CD4-positive, alpha-beta T cell treated with Interleukin-4 for 4 hours (primary cell): ENCODE measurements at places on chromosomes 2 and 18.

- DNase-seq: no peak
Observed at GRCh38 chr2:175097297-175097696, 70.7 kb downstream of the ATF2 start.

DNA sequence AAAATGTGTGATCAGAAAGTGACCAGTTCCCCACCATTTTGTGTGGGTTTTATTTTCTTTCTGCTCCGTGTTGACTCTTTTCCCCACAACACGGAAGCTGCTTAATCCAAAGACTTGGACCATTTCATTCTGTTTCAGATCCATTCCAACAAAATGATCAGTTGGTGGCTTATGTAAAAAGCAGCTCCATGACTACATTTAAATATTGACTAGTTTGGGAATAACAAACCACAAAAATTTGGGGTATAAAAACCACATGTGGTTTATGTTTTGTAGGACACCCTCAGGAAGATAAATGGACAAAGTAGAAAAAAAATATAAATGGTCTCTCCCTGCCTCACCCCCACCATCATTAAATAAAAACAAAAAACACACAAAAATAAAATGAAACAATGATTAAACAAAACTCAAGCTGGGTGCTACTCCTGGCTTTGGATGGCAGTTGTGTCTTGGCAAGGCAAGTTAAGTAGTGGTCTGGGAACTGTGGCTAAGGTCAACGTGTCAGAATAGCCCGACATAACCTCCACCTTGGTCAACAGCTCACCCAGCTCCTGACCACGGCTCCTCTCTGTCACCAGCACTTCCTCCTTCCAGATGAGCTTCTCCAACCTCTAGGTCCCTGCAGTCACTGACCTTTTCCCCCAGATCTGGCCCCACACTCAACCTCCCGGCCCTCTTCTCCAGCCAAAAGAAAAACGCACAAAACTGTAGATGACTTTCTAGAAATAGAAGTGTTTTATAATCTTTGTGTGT, 12.8 kb upstream of the WIPF1 start:
- no peak for DNase-seq

- no peak for DNase-seq
Observed at GRCh38 chr2:36300697-36301096, 54.9 kb upstream of the CRIM1 start.

GRCh38 chr2:170924969-170925368, 4.1 kb upstream of the GORASP2 start:
- DNase-seq: no peak

- no peak for DNase-seq
Observed at GRCh38 chr2:231336236-231336635, 59.3 kb upstream of the B3GNT7 start.

DNA sequence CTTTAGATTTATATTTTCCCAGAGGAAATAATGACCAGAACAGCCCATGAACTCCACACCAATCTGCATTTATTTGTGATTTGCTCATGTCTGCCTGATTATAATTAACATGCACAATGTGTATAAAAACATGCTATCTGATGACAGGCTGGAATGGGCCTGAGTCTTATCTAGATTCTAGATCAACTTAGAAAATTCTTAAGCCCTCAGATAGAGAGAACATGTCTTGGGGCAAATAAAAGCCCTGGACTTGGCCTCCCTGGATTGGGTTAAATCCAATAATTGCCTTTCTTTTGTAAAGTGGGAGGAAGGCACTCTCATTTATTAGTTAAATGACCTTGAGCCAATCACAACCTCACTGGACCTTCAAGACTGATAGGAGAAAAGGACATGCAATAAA, 61.8 kb downstream of the EVA1A start:
- no peak for DNase-seq

DNA sequence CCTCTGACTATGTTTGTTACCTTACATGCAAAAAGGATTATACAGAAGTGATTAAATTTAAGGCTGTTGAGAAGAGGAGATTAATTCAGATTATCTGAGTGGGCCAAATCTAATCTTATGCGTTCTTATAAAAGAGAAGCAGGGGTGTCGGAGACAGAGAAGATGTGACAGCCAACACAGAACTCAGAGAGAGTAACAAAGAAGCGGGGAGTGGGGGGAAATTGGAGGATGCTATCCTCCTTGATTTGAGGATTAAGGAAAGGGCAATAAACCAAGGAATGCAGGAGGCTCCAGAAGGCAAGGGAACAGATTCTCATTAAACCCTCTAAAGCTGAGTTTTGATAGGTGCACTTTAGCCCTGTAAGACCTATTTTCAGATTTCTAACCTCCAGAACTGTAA, 291.3 kb upstream of the REG3G start:
- no peak for DNase-seq

- DNase-seq: peak; percentile 98
Observed at GRCh38 chr2:74178211-74179062, at the start of gene MOB1A. Gene MOB1A, minus strand, starts transcription at chr2:74178879. Its CDS starts 205 bp downstream, at chr2:74178674.

GRCh38 chr2:196136151-196136550, 35.2 kb downstream of the STK17B start:
- DNase-seq: no peak

DNA sequence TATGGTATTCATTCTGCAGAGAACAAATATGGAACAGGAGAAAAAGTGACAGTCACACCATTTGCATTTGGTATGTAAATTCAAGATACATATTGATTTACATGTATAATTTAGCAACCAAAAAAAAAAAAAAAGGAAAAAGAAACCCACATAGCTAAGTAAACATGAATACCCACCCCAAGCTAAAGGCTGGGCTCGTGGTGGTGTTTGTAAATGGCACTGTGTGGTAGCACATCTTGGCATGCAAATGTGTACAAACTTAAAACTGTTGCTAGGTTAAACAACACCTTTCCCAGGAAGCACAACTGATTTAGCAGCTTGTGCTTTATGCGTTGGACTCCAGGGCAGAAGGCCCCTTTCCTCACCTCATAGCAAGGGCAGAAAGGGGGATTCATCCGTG, 481.1 kb upstream of the CELF4 start:
- DNase-seq: no peak

DNA sequence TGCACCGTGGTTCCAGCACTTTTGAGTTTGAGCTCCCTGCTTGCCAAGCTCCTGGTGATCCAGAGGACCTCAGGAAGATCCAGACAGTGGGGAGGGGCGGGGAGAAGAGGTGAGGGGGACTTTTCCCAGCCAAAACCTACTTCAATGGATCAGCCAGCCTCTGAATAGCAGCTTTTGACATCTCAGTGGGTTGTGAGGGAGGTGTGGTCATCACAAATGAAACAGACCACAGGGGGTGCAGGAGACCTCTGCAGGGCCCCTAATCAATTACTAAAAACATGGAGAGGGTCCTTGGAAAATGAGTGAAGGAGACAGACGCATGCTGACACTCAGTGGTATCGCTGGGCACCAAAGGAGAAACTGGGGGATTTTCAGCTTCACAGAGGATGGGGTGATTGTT, 372.7 kb downstream of the ZNF521 start:
- no peak for DNase-seq

GRCh38 chr2:220894069-220894468, 678.0 kb downstream of the EPHA4 start:
- DNase-seq: no peak

DNA sequence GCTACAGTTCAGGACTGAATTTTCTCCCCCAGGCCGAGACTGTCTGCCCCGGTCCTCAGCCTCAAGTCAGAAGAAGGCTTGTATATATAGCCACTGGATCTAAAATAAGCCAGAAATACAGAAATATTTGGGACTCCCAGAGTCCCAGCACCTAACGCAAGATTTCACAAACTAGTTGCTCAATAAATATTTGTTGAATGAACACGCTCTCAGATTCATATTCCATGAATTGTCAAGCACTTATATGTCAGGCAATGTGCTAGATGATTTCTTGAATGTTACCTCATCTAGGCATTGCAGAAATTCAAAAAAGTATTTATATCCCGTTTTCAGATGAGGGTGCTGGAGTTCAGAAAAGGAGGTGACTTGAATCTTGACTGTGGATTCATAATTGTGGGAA, 163.7 kb upstream of the KLHL29 start:
- DNase-seq: no peak

DNA sequence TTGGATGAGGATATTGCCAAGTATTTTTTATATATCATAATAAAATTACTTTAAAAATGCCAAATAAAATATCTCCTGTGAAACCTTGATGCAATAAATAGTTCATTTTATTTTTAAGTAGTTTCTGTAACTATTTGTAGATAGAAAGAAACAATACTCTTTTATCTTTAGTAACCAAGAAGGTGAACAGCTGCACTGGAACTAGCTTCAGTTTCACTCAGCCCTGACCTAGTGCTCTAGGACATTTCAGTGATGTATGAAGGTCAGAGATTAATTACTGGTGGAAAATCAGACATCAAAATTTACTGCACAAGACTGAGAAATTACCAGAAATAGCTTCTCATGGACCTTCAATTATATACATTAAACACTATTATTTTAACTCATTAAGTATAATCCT, 1305.0 kb downstream of the CNTNAP5 start:
- DNase-seq: no peak
